CD14-positive monocyte (primary cell): ENCODE measurements at places on chromosomes 1 and 21.
A peak's percentile ranks its signal among the peaks of the same experiment; 100 is the strongest.

- no peak for DNase-seq
Measured at GRCh38 chr1:235625340-235625739, 24.2 kb downstream of the GNG4 start.

- no peak for DNase-seq
Measured at GRCh38 chr1:63524201-63524600, 876 bp downstream of the EFCAB7 start.

GRCh38 chr1:16367968-16368890, 1.2 kb downstream of the SZRD1 start:
- DNase-seq: no peak

GRCh38 chr1:209626346-209627026, 25.7 kb downstream of the LAMB3 start:
- DNase-seq: peak; percentile 31

- DNase-seq: no peak
Measured at GRCh38 chr1:24155011-24155782, 12.3 kb upstream of the IL22RA1 start.

DNA sequence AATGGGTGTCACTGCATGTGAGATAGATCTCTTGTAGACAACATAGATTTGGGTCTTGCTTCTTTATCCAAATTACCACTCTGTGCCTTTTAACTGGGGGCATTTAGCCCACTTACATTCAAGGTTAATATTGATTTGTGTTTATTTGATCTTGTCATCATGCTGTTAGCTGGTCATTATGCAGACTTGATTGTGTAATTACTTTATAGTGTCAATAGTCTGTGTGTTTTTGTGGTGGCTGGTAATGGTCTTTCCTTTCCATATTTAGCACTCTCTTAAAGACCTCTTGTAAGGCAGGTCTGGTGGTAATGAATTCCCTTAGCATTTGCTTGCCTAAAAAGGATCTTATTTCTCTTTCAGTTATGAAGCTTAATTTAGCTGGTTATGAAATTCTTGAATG, 29.6 kb downstream of the ZNF691 start:
- no peak for DNase-seq

- no peak for DNase-seq
Measured at GRCh38 chr21:37891972-37892371, 24.3 kb downstream of the KCNJ6 start.

- no peak for DNase-seq
Measured at GRCh38 chr1:73463873-73464272, 734.1 kb downstream of the LRRIQ3 start.

GRCh38 chr21:45590246-45590725, 48.0 kb upstream of the SLC19A1 start:
- peak; percentile 75 for DNase-seq

DNA sequence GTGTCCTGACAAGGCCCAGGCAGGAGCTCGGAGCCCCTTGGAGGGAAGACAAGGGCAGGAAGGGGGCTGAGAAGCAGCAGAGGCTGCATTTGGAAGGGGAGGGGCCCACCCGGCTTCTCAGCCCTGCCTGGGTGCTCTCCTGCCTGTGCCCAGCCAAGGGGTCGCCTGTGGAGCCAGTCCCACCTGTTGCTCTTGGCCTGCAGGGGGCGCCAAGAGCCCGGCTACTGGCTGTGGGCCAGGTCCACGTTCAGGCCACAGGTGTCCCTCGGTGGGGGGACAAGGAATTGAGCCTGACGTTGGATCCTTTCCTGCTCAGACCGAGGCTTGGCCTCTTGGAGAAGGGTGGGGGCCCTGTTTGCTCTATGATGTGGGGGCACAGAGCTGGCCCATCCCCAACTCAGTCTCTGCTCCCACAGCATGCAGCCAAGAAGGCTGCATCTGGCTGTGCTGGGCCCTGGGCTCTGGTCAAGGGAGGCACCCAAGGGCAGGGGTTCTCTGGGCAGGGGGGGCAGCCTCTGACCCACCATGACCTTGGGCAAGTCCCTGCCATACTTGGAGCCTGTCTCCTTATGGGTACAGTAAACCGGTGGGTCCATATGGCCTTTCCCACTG, 10.9 kb downstream of the WNT4 start:
- peak; percentile 5 for DNase-seq

GRCh38 chr1:90486996-90487395, 230.1 kb downstream of the BARHL2 start:
- DNase-seq: no peak

DNA sequence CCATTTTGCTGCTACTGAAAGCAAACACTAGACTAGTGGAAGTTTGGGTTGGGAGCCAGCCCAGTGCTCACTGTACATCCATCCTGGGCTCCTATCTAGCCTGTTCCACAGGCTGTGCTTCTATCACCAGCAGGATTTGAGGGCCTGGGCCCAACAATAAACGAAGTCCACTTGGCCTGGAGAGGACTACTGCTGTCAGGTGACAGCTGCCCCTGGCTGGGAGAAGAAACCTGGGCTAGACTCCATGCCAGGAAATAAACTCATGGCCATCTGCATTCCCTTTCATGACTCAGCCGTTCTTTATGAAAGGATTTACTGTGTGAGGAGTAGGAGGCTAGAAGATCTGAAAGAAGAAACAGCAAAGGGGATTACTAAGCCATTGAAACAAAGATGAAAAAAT, 35.5 kb downstream of the COLGALT2 start:
- no peak for DNase-seq

DNA sequence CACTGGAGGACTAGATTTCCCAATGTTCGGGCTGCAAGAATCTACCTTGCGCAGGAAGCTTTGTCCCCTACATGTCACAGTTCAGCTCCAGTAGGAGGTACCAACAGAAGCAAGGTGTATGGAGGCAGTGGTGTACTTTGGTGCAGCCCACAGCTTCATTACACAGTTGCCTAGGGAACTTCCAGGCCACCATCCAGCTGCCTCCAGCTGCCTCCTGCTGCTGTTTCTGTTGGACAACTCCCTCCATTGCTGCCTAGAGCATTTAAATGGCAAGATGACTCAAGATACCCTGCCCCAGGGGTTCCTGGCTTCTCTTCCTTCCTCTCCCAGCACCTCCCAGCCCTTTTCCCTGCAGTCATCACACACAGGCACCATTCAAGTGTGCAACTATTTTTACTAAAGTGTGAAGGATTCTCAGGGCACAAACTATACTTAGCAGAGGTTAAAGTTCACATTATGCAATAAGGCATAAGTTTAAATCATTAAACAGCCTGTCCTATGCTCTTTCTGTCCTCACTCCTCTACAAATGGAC, 39.0 kb upstream of the ATP1A1 start:
- DNase-seq: no peak

DNA sequence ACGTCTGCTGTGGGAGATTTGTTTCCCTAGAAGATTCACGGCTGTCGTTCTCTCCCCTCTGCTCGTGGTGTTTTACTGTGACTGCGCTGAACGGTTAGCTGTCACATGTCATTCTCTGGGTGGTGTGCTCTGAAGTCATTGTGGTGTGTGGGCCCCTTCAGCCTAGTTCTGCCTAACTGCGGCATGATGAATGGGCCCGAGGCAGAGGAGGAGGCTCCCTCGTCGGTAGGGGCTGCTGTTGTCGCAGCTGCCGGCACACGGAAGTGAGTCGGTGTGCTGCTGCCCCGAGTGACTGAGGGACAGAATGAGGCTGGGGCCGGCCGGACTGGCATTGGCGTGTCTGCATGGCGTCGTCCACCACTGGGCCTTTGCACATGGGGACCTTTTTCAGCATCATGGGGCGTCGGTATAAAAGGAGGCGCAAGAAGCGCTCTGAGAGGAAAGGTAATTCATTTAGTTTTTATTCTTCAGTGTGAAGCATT, 77.9 kb downstream of the ADARB1 start:
- DNase-seq: peak; percentile 88

DNA sequence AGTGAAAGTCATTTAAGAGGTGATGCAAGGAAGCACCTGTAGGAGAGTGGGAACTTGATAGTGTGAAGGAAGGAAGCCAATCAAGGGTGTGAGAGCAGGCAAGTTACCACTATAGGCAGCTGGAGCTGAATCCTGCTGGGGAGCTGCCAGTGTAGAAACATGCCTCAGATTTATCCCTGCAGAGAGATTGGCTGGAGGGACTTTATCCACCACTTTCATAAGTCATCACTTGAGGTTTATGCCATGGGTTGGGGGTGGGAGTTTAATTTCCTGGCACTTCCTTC, 443.6 kb downstream of the PLPP3 start:
- DNase-seq: no peak

DNA sequence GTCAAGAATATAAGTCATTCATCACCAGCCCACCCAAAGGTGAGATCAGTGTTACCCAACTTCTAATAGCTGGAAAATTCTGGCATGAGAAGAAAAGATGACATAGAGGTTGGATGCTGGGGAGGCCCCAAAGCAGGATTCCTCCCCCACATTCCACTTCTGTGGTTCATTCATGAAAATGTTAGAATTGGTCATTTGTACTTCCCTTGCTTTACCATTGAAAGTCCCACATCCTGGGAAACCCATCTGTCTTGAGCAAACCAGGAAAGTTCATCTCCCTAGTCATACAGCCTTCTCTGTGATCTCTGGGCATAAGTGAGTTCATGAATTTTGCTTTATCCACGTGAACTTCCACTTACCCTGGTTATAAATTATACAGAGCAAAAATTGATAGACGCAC, 66.8 kb downstream of the SERINC2 start:
- no peak for DNase-seq

DNA sequence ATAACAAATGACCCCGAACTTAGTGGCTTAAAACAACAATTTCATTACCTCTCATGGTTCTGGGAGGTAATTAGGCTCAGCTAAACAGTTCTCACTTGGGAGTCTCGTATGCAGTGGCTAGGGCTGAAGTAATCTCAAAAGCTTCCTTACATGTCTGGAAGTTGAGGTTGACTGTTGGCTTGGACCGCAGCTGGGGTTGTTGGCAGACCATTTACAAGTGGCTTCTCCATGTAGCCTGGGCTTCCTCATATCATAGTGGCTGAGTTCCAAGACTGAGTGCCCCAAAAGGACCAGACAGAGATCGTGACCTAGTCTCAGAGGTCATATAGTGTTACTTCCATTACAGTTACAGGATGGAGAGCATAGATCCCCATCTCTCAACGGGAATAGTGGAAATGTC, 2.4 kb upstream of the POGZ start:
- no peak for DNase-seq

GRCh38 chr1:79497193-79497773, 490.8 kb upstream of the ADGRL4 start:
- no peak for DNase-seq

DNA sequence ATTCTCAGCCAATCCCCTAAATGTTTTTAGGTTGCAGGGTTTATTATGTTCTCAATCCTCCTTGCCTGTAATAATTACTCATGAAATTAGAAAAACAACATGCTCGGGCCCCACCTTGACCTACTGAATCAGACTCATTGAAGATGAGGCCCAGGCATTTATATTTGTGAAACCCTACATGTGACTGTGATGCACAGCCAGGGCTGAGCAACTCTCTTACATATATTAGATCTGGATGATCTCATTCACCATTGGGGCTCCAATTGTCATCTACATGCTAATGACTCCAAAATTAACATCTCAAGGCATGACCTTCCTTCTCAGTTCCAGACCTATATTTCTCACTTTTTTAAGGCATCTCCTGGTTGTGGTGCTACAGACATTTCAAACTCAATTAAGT, 103.3 kb downstream of the WDR3 start:
- DNase-seq: no peak

GRCh38 chr1:25682059-25682601, 65.5 kb downstream of the MAN1C1 start:
- DNase-seq: no peak

DNA sequence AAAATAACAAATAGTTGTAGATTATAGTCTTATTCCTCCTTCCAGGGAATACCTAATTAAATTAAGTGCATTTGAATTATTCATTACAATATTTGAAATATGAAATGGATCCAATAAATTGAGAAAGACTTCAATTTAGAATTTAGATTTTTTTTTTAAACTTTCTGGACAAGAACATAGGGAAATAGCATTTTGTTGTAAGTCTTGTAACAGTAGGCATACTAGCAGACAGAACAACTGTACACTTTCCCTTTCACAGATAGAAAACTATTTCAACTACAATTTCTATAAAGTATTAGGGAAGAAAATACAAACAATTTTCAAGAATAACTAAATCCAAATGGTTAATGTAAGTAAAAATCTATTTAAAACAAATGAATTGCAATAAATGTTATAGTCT, 577.5 kb downstream of the USP25 start:
- no peak for DNase-seq

GRCh38 chr1:18881642-18882431, 20.5 kb downstream of the ALDH4A1 start:
- no peak for DNase-seq

DNA sequence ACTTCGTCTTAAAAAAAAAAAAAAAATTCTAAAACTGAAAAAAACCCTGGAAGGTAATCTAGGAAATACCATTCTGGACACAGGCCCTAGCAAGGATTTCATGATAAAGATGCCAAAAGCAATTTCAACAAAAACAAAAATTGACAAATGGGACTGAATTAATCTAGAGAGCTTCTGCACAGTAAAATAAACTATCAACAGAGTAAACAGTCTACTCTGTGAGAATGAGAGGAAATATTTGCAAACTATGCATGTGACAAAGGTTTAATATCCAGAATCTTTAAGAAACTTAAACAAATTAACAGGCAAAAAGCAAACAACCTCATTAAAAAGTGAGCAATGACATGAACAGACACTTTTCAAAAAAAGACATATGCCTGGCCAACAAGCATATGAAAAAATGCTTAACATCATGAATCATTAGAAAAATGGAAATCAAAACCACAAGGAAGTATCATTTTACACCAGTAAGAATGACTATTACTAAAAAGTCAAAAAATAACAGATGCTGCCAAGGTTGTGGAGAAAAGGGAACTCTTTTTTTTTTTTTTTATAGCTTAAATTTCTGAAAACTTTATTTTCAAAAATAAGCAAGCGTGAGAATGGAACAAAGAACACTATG, 29.4 kb upstream of the RNPC3 start:
- no peak for DNase-seq

- DNase-seq: peak; percentile 82
Measured at GRCh38 chr1:204254031-204254661, 40.4 kb upstream of the GOLT1A start.

GRCh38 chr1:112172294-112172882, 182.9 kb upstream of the KCND3 start:
- no peak for DNase-seq

GRCh38 chr1:56457756-56458375, 121.5 kb downstream of the PLPP3 start:
- DNase-seq: no peak
